ENCODE measurements at places on chromosomes 7 and 10.

DNA sequence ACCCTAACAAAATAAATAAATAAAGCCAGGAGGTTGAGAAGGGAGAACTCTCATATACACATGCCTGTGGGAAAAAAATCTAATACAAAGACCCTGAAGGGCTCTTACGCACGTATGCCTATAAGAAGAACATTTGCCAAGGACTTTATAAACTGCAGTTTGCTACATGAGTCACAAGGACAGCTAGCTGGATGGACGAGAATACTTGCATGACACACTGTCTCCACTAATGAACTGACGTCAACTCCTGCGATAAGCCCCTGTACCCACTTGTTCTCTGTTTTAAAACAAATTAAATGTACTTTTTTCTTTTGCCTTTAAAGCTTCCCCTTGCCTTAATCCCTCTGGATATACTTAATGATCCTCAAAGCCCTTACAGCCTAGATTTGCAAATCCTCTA, 374.6 kb upstream of the GHITM start:
- no peak for DNase-seq

- DNase-seq = no peak
Observed at GRCh38 chr7:116194115-116194514, 16.2 kb upstream of the TES start.

DNA sequence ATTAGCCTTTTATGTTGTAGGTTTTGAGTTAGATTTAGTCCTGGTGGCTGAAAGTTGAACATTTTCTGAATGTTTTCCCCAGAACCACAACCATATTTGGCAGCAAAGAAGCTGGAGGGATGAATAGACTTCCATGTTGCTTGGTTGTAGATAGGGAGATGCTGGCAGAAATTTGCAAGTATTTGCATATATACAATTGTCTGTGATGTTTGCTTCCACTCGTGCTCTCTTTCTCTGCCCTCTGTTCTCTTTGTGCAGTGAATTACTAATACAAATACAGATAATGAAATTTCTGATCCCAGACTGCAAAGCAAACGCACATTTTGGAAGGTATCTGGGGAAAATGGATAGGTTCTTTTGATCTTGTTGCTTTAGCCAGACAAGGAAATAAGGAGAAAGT, 96.1 kb downstream of the SNX10 start:
- DNase-seq = no peak

GRCh38 chr10:95297402-95297801, 6.6 kb upstream of the PDLIM1 start:
- DNase-seq = no peak

DNA sequence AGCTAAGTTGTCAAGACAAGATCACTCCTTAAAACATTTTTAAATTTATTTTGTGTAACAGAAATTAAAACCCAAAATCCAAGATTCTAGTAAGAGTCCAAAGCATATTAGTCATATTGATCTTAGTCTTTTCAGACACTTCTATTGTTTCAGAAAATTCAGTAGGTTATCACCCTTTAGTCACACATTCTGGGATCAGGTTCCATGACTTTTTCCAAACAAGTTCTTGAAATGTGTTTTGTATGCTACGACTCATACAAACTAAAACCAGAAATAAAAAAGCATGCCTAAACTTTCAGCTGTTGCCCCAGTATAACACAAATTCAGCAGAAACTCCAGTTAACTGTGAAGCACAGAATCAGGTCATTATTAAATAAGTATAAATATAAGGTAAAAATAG, 10.7 kb downstream of the SEMA3D start:
- DNase-seq = no peak

- DNase-seq = peak; percentile 40
Observed at GRCh38 chr7:124276005-124276622, 243.2 kb upstream of the TMEM229A start.

Data from Jurkat, Clone E6-1 (cell line).